CD4-positive, CD25-positive, alpha-beta regulatory T cell (primary cell): ENCODE measurements at places on chromosomes 2 and 18.

- no peak for DNase-seq
These were observed 8.5 kb downstream of the PDK1 start for GRCh38 chr2:172564376-172564775.

DNA sequence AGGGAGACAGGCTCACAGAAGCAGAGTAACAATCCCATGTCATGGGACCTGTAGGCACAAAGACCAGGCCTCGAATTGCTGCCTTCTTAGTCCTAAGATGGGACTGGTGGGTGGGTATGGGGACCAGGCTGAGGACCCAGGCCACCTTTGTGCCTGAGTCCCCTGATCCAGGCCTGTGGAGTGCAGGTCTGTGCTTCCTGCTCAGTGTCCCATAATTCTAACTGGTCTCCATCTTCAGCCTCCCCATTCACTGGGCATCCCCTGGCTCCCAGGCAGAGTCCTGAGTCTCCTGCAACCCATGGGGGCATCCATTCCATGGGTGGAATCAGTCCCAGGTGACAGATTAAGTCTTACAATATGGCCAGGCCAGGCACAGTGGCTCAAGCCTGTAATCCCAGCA lies 83.9 kb downstream of the SMAD7 start:
- no peak for DNase-seq

GRCh38 chr18:10114717-10115463 lies 201.1 kb downstream of the VAPA start:
- DNase-seq: no peak

DNA sequence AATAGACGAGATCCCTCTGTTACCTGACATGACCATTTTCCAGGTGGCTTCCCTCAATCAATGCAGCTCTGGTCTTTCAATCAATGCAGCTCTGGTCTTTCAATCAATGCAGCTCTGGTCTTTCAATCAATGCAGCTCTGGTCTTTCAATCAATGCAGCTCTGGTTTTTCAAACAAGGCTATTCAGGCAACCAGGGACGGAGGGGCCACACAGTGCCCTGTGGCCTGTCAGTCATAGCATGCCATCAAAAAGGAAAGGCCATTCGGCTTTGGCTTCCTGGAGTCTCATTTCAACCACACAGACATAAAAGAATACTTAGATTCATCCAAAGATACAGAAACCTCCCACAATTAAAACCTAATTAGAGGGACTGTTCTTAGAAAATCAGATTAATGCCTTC lies 13.3 kb downstream of the MPP4 start:
- DNase-seq: no peak

DNA sequence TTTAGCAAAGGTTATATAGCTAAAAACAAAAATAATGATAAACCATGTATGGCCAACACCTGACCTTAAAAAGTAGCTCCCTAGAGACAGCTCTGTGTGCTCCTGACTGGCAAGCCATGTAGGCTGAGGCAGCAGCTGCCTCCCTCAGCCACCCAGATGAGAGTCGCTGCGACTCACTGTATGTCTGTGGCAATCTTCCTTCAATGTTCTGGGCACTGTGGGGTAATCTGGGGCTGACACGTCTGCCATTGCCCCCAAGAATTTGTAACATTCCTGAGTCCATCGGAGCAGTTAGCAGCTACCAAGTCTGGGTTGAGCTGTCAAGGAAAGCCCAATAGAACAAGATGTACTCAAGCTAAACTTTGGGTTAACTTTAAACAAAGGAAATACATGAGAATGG lies 106.4 kb upstream of the DAPL1 start:
- DNase-seq: no peak

GRCh38 chr2:212228743-212229171 lies 309.8 kb downstream of the ERBB4 start:
- DNase-seq: no peak

DNA sequence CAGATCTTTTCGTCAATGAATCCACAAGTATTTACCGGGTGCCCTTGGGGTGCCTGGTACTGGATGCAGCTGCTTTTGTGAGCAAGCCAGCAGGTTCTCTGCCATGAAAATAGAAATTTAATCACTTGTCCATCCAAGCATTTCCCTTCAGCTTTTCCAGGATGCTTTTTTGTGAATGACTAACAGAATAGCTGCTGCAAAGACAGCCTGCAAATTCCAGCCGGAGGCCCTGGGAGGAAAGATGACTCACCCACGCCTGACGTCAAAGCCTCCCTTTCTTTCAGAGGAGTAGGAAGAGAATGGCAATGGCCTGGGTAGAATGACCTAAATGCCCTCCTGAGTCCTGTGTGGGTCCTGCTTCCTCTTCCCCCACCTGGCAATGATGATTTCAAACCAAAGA lies 111.9 kb downstream of the AP1S3 start:
- no peak for DNase-seq

DNA sequence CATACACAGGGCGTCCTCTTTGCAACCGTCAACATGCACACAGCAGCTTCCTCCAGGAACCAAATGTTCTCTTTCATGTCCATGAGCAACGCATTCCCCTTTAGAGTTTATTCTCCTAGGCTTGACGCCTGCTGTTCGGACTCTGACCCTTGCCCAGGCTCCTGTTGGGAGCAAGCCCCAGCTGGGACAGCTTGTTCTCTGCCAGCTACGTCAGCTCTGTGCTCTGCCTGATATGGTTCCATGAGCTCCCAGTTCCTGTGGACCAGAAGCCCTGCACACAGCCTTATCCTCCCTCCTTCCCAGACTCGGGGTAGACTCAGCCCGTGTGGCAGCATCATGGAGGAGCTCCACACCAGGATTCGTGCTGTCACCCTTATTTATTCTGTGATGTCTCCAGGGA lies 253.1 kb upstream of the PXDN start:
- no peak for DNase-seq

GRCh38 chr18:79872527-79873444 lies 75.0 kb downstream of the KCNG2 start:
- DNase-seq: no peak

GRCh38 chr18:49486134-49486533 lies 900 bp downstream of the C18orf32 start:
- DNase-seq: no peak

- DNase-seq: no peak
These were observed 24.3 kb upstream of the RESP18 start for GRCh38 chr2:219356834-219357233.

- no peak for DNase-seq
These were observed 31.5 kb downstream of the MEIS1 start for GRCh38 chr2:66466433-66466832.

DNA sequence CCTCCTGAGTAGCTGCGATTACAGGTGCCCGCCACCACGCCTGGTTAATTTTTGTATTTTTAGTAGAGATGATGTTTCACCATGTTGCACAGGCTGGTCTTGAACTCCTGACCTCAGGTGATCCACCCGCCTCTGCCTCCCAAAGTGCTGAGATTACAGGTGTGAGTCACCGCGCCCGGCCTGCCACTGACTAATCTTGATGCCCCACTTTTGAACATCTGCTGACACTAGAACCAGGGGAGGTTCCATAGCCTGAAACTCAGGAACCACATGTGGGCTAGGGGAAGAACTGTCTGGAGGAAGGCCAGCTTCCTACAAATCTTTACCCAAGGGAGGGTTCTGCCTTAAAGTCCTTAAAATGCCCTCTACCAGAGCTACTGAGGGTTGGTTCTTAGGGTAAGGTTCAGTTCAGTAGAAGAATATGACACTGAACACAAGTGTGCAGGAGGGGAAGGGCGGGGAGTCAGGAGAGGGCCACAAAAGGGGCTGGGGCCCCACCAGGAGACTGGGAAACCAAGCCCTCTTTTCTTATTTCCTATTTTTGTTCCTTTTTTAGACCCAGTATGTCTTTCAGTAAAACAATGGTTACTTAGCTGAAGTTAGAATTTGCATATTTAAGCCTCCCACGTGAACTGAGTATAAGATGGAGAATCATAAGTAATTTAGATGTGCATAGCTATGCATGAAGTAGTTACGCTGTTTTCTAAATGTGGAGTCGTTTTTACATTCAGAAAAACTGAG lies 6.3 kb upstream of the RAB31 start:
- DNase-seq: no peak

DNA sequence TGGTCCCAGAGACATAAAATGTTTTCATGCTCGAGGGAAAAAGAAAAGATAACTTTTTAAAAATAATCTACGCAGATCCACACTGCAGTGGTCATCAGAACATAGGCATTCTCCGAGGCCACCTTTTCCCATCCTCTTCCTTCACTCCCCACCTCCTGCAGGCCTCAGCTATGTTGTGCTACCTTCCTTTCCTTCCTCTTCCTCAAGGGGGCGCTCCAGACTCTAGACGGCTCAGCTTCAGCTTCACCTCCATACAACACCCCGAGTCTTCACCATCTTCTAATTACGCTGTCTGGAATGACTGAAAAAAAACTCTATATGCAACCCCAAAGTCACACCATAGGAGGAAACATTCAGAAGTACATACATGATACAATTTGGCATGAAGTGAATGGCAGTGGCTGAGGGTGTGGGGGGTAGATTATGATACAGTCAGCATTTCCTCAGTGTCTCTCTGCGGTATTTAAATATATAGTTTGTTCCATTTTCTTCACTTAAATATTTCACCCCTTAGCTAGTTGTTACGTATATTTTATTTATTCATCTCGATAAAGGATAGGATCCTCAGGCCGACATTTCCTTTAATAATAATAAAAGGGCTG lies 583.6 kb downstream of the IRS1 start:
- DNase-seq: peak; percentile 8

DNA sequence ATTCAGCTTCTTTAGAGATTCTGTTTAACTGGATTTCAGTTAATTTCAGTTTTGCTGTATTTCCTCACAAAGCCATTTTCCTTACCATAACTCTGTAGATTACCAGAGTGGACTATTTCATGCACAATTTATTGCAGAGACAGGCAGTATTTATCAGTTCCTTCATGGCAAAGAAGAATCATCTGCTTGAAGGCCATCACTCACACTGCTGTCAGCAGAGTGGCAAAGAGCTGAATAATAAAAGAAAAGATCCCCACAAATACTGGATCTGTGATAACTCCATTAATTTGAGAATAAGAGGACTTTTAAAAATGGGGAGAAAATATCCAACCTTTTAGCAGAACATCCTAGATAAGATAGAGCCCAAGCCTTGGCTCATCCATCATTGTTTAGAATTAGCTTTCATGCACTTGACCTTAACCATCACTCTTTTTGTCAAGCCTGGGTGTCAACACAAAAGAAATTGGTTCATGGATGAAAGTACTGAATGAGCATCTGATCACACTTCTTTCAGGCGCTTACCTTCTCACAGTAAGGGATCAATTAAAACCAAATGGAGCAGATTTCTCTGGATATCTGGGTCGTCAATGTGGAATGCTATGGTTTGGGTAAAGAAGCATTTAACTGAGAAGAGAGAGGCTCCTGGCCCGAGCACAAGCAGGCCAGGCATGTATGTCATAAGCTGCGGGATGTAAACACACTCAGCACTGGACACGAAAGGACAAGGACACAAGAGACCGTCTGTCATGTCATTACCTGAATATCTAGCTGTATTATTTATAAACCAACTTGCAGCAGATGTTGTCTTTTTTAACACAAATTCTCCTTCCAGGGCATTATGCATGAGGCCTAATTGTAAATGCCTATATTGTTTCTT lies 376.2 kb downstream of the ZNF521 start:
- no peak for DNase-seq

GRCh38 chr2:105776560-105776928 lies 31.8 kb downstream of the NCK2 start:
- no peak for DNase-seq

DNA sequence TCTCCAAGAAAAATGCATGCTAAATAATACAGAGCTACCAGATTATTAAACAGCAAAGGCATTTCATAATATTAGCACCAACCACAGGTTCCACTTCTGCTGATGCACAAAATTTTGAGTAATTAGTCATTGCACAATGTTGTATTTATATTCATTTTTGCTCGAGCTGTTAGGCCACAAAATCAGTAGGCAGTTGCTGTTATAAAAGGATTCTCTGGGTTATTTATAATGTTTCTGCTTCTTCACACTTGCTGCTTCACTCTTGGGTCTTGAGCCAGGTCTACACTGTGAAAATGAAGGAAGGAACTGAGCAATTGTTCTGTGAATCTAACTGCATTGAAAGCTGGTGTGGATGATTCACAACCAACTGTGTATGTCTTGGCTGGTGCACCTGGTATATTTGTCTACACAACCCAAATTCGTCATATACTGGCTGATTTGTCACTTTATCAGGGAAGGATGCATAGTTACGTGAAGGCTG lies 38.3 kb downstream of the MRPL33 start:
- DNase-seq: no peak

GRCh38 chr18:35502052-35502451 lies 4.3 kb upstream of the INO80C start:
- DNase-seq: no peak

DNA sequence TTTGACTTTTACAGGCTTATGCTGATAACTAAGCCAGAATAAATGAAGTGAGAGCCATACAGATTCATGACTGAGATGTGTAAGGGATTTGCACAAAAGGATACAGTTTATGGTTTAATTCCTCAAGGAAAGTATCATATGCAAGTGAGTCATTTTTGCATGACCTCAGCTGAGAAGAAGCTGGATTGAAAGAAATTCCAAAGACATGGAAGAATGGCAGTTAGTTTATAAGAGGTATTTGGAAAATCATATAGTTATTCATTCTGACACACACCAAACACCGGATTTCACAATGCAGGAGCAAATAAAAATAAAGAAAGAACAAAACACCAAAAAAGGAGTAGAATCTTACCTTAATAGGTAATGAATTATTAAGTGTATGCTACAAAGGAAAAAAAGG lies 83.2 kb upstream of the RND3 start:
- DNase-seq: no peak

DNA sequence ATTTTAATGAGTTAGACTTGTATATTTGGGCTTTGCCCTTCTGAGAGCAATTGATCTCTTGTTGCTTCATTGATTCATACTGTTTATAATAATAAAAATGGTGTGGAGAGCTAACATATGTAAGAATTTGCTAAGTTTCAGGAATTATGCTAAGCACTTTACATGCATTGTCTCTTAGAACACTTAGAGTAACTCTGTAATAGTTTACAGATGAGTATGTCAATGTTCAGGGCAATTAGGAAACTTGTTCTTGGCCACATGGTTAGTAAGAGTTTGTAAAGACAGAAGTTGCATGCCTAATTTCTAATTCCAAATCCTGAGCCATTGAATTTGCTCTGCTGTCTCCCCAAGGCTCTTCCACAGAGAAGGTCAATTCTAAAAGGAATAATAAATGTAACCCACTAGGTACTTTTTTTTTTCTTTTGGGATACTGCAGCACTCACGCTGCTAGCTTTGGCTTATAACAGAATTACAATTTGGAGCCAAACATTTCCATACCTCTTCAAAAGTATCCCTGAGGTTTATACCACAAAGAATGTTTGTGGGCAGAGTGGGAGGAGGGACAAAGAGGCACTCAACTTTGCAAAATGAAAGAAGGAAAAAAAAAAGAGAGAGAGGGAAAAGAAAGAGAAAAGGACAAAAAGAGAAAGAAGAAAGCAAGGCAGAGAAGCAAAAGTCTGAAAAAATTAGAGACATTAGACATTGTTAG lies 232.4 kb downstream of the CALCRL start:
- no peak for DNase-seq

DNA sequence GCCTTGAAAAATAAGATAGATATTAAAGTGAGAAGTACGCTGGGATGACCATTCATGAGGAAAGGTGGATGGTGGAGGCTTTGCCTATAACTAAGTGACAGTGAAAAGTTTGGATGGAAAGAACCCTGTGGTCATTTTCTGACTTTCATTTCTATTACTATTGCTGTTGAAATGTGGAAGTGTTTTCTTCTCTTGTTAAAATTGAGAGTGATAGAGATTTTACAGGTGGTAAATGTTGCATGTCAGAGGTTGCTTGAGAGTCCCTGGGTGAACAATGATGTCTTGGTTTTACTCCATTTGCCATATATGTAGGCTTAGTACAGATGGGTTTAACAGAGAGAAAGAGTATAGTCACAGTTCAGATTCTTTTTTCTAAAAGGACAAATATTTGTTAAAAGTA lies 18.4 kb downstream of the NCOA1 start:
- DNase-seq: no peak
